H54 (cell line): ENCODE measurements at places on chromosomes 5 and 9.

DNA sequence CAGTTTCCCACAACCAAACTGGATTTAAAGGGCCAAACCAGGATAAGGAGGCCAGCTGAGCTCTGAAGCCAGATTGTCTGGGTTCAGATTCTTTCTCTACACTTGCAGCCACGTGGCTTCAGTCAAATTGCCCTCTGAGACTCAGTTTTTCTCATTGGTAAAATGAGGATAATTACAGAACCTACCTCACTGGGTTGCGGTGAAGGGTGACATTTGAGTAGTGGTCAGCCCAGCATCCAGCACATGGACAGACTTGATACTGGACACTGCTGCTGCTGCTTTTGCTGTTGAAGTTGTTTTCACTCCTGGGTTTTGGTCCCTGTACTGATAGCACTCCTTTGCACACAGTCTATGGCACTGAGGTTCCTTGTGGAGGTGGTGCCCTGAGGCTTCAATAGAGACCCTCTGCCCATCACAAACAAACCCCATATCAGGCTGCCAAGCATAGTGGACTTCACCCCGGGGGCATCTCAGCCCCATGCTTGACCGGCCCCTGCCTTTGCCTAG lies 25.7 kb upstream of the CDKN2AIPNL start:
- no peak for DNase-seq

- no peak for DNase-seq
Measured at GRCh38 chr9:130630506-130631330, 33.7 kb upstream of the PRDM12 start.

DNA sequence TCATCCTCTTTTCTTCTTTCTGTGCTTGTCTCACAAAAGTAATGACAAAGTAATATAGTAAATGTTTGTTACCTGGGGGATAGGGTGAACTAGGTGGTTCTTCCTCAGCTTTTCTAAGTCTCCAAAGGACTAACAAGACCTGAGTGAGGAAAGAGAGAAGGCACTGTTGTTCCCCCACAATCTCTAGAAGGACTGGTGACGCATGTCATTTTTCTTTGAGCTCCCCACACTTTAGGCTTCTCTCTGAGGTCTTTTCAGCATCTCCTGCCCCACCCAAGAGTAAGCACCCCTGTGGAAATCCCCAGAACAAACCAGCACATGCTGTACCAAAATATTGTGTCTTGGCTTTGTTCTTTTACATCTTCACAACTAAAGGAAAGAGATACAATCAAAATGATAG lies 2.4 kb upstream of the IL7R start:
- no peak for DNase-seq

DNA sequence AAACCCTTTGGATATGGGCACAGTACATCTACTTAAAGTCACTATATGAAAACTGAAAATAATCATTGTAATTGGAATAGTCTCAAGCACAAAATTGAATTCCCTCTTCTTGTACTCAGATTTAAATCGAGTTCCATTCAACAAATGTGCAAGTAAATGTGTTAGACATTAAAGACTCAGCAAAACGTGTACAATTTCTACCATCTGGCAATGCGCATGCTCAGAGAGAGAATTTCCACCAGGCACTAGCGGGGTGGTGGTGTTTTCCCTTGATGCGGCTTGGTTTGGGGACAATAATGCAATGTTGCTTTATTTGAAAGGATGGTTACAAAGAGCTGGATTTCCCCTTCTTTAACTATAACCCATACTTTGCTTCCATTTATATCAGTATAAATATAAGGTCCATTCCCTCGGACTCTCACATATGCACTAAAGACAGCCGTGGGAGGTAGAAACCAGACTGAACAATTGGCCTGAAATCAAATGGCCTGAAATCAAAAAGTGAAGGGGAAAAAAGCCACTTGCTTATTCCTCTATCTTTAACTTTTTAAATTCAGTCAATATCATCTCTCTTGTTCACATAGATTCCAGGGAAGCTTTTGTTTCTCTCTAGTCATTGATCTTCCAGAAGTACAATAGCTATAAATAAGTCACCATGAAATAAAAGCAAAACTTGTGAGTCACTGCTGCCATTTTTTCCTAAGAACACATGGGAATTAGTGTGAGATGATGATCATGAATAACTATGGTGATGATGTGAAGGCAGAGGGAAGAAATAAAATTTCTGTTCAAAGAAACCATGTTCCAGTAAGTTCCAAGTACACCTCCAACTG lies 59.2 kb downstream of the ADAMTS12 start:
- no peak for DNase-seq

DNA sequence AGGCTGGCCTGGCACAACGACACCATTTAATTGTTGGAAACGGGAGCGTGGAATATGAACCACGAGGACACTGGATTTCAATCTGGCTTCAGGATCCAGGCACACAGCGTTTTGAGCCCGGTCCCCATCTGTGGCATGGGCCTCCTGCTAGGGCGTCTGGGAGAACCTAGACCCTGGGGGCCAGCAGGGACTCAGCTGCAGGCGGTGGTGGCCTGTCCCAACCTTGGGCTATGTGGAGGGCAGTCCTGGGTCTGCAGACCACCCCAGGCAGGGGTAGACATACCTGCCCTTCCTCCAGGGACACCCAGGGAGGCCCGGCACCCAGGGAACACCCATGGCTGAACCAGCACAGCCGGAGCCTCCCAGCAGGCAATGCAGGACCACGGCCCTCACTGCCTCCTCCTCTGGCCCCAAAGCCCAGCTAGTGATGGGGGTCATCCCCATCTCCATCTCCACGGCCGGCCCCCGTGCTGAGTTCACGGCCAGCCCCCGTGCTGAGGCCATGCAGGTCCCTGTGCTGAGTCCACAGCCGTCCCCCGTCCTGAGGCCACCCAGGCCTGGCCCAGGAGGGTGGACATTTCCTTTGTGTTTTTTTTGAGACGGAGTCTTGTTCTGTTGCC lies 18.5 kb upstream of the UBAC1 start:
- no peak for DNase-seq

GRCh38 chr5:26601563-26601962 lies 436.8 kb downstream of the CDH9 start:
- no peak for DNase-seq

- peak; percentile 47 for DNase-seq
Measured at GRCh38 chr5:91311697-91312501, 71.2 kb downstream of the ARRDC3 start.

- no peak for DNase-seq
Measured at GRCh38 chr5:179862891-179863290, 4.3 kb upstream of the MRNIP start.

DNA sequence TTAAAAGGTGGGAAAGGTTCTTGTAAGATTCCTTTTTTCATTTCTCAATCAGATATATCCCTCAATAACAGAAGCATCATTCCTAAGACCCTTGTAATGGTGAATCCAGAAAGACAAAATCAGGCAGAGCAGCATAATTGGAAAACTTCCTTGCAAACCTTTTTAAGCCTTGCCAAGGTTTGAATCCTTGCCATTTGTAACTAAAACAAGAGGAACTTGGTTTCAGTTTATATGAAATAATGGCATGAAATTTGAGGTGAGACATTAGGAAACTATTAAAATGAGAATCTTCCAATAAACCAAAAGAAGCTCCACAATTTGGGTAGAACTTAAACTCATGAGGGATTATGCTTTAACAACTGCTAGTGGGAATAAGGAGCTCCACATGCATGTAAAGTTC lies 384.7 kb upstream of the SMC2 start:
- DNase-seq, result no peak
